ENCODE measurements at places on chromosomes 5 and 9. TPM values are rescaled to one million over a fixed set of nuclear protein-coding genes. Genes with fewer than 3 reads are reported as not detected.

The CCDC152 gene
- 6.6 TPM for total RNA-seq

The PKD2L2 gene
- not detected for total RNA-seq

The GAS1 gene
- 0.14 TPM for total RNA-seq

The ARID3C gene
- total RNA-seq = 0.14 TPM

The EQTN gene
- total RNA-seq = not detected

The BAAT gene
- 0.07 TPM for total RNA-seq

The NR6A1 gene
- 2.3 TPM for total RNA-seq

The FRMD3 gene
- 0.30 TPM for total RNA-seq

The BTNL8 gene
- not detected for total RNA-seq

The EIF4E1B gene
- not detected for total RNA-seq

All from activated CD4-positive, alpha-beta T cell treated with anti-CD3 and anti-CD28 coated beads, Interleukin-2, amount 10 ng/mL, durations not matched to agents 24 days and 14 days (primary cell).